NCI-H2081 treated with DMSO at 0.1 percent for 48 hours (cell line): ENCODE measurements at places on chromosomes 12 and 14.

DNA sequence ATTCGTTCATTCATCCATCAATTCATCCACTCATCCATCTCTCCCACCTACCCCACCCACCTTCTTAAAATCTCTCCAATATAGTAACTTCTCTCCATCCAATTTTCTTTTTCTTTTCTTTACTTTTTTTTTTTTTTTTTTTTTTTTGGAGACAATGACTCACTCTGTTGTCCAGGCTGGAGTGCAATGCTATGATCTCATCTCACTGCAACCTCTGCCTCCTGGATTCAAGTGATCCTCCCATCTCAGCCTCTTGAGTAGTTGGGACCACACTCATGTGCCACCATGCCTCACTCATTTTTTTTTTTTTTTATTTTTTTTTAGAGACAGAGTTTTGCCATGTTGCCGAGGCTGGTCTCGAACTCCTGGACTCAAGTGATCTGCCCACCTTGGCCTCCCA lies 118.4 kb downstream of the SUDS3 start:
- no peak for DNase-seq

GRCh38 chr12:52416795-52417194 lies 10.7 kb upstream of the KRT82 start:
- no peak for DNase-seq

GRCh38 chr12:110369992-110370391 lies 33.5 kb downstream of the ANAPC7 start:
- DNase-seq = no peak

DNA sequence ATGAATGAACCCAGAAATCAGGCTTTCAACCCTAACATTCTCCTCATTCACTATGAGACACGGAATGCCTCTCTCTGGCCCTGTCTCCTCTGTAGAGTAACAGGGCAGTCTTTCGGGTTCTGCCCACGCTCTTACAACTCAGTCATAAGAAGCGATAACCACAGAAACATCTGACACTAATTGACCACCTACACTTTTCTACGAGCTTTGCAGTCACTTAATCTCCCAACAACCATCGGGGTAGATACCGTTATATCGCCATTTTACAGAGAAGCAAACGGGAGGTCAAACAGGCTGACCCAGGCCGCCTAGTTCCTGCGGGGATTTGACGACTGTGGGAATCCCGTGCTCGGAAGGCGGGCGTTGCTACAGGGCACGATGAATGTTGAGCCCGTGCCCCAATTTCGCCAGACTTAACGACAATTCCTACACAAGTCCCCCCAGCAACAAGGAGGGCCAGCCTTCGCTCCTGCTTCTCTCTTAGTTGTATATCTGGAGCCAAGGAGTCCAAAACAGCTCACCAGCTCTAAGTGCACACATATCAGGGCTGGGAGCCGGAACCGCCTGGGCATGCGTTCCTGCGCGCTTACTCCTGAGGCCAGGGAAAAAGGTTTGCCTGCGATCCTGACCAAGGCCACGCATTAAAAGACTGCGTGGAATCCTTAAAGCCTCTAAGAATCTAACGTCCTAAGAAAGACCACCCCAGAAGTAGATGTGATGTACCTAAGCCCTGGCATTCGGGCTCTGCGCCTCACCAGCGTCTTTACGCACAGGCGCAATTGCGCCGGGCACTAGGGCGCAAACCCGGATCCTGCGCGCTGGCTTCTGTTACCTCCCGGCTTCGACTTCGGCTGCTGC lies 38.7 kb upstream of the TBX5 start:
- DNase-seq = no peak

- no peak for DNase-seq
Observed at GRCh38 chr14:74697543-74697942, 15.3 kb downstream of the AREL1 start.

- DNase-seq = peak; percentile 15
Observed at GRCh38 chr14:73460691-73461127, 2.4 kb upstream of the NUMB start.

DNA sequence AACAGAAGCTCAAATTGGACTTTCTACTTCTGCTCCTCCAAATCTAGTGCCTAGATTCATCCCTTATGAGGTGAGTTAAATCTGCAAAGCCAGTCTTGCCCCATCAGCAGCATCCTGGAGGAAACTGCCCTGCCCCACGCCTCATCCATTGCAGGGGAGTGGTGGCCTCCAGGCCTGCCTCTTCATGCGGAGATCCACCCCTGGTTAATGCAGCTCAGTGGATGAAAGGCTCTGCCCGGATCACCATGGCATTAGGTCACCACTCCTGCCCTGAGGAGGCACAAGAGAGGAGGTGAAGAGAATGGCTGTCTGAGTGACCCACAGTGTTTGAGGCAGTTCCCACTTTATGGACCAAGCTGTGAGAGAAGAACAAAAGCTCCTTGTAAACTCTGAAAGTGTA lies 218.1 kb downstream of the C12orf75 start:
- no peak for DNase-seq

DNA sequence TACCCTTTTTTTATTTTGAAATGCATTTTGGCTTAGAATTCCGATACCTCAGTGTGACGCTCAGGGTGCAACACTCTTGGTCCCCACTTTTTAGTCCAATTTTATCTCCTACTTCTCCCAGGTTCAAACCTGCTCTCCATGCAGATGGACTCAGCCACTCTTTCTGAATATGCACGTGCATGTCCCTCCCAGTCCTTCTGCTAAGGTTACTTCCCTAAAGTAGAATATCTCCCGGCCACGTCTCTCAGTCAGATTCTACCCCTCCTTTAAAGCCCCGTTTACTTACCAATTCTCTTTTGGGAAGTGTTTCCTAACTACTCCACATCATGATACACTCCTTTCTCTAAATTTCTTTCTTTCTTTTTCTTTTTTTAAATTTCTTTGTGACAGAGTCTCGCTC lies 15.5 kb upstream of the PARP11 start:
- no peak for DNase-seq

DNA sequence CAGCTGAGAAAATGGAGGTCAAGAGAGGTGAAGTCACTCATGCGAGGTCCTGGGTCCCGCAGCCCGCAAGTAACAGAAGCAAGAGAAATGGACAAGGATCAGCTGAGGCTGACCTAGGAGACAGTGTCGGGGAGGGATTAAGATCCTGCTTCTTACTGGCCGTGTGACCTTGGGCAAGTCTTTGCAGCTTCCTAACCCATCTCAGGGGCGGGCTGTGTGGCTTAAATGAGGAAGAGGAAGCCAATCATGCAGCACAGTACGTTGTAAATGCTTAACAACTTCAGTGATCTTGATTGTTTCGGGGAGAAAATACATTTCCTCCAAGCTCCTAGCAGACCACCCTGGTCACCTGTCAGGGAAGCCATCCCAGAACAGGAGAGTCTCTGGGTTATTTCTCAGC lies 7.1 kb upstream of the PGF start:
- DNase-seq = no peak

DNA sequence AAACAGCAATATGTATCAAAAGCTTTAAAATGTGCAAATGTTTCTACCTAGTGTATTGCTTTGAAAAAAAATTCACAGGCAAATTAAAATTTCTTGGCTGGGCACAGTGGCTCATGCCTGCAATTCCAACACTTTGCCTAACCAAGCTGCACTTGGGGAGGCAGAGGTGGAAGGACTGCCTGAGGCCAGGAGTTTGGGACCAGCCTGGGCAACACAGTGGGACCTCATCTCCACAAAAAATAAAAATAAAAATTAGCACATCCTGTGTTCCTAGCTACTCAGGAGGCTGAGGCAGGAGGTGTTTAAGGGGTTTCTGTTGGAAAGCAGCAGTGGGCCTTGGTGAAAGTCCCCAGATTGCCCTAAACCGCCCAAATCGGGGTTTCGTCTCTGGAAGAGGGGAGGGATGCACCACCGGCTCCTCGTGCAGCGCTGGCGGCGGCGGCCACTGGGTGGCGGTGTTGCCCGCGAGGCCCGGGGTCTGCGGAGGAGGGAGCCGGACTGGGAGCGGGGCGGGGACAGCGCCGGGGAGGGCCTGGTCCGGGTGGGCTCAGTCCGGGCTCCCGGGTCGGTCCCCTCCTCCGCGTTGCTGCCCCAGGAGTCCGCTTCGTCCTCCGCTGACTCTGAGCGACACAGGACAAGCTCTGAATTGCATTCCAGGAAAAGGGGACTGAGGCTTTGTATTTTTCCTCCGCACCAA lies 265.6 kb downstream of the AACS start:
- DNase-seq = no peak

DNA sequence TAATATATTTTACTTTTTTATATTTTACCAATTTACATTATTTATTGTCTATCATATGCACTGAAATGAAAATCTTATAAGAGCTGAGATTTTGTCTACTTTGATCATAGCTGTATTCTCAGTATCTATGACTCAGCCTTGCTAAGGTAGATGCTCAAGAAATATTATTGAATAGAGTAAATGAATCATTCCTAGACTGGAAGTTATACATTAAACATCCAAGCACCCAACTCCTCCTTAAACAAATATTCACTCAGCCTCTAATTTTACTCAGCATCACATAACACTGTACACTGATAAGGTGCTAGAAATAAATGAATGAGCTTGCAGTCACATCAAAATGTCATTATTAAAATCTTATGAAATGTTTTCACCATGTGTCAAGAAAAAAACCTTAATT lies 1424.9 kb downstream of the LRFN5 start:
- no peak for DNase-seq

DNA sequence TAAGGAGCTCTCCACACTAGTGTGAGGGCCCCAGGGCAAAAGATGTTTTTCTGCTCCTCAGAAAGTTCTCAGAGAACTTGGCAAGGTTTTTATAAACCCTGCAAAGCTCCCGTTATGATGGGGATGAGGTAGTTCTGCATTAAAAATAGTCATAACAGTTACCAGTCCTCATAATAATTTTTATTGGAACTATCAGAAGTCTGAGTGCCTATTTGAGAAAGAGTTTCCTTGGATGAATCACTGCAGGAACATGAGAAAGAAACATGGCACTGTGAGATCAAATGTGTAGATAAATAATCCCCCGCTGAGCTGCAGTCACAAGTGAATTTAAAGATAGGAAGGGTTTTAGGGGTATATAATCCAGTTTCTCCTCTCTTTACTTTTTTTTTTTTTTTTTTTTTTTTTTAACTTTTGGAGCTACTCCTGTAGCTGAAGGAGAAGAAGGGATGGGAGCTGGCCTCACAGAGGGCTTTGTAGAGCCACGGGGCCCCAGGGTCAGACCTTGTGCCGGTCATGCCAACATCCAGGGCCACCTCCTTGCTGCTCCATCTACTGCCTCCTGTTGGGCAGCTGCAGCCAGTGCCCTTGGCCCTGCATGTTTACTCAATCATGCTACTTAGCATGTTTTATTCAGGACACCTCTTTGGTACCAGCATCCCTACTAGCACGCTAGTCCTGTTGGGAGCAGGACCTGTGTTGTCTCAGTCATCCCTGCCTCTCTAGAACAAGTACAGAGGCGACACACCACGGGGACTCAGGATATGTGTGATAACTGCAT lies 39.5 kb downstream of the EVL start:
- DNase-seq = no peak

DNA sequence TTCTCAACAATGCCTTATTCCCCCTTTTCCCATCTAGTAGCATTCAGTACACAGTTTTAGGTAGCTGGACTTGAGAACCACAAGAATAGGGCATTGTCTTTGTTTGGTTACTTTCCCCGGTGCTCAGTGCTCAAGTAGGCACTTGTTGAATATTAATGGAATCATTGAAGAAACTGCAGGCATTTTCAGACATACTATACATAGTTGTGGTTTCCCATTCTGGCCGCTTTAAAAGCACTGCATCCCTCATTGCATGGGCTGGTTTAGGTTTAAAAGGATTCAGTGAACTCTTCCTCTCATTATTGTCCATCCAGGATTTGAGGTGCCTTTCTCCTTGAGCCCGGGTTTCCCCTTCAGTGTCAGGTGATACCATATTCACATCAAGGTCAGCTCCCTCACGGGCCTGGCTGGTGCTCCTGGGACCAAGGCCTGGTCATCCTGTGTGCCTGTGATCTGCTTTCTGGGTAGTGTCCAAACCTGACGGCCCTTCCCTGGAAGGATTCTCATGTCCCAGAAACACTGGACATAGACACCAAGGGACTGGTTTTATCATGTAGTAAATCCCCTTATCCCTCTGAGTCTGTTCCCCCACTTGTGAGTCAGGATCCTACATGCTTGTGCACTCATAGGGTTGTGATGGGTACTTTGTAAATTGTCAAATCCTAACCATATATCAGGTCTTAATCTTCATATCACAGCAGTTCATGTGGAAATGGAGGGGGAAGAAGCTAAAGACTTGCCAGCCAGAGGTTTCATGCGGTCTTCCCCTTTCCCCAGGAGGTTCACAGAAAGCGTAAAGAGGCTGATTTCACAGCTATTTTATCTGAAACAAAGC lies 7.4 kb downstream of the TCP11L2 start:
- DNase-seq = no peak

GRCh38 chr12:4830556-4831210 lies 79.0 kb upstream of the KCNA1 start:
- DNase-seq = no peak

GRCh38 chr12:92466391-92467305 lies 236.1 kb upstream of the PLEKHG7 start:
- DNase-seq = no peak

GRCh38 chr12:23566133-23566532 lies 383.3 kb downstream of the SOX5 start:
- no peak for DNase-seq

DNA sequence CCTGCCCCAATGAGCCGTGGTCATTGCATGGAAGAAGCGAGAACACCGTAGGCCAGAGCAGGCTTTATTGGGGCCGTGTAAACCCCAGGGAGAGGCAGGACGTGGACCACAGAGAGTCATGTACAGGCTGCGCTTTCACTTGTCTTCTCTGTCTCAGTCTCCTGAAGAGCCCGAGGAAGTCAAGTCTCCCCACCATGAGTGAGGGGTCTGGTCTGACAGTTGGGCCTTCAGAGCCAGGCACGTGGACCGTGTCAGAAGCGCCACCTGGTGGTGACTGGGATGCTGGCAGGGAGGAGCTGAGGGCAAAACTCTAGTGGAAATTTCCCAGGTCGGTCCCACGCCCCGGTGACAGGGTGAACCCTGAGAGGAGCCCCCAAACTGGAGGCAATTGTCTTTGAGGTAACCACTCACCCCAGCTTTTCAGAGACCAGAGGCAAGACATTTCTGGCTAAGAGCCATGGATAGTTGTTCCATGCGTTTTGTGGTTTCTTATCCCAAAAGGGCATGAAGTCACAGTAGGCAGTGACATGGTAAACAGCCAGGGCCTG lies 17.4 kb downstream of the RPS6KL1 start:
- DNase-seq = no peak

GRCh38 chr12:79327465-79327864 lies 363.3 kb downstream of the PAWR start:
- DNase-seq = no peak

DNA sequence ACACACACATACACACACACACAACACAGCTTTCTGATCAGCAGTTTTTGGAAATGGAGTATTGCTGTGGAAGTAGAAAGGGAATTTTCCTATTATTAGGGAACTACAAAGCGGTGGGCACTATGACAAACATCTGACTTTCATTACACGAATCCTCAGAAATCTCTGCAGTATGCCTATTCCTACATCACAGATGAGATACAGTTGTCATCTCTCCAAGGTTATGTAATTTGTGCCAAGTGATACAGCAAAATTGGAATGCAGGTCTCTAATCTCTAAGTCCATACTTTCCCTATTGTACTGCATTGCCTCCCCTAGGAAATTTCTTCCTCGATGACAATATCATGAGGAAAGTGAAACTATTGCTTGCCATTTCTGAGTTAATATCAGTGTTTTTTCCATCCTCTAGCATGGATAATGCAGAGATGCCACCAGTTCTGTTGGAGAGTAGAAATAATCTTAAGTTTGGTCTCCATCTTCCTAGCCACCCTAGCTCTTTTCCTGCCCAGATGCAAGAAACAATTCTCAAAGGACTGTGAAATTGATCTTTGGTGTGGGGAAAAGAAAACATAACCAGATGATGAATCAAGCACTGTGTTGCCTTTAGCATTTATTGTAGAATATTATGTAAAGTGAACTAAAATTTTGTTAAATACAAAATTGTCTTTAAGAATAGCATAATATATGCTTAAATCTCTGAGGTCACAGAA lies 94.7 kb downstream of the ERGIC2 start:
- no peak for DNase-seq
